Stimulated activated naive CD4-positive, alpha-beta T cell (primary cell): ENCODE measurements at places on chromosomes 3 and 15.

DNA sequence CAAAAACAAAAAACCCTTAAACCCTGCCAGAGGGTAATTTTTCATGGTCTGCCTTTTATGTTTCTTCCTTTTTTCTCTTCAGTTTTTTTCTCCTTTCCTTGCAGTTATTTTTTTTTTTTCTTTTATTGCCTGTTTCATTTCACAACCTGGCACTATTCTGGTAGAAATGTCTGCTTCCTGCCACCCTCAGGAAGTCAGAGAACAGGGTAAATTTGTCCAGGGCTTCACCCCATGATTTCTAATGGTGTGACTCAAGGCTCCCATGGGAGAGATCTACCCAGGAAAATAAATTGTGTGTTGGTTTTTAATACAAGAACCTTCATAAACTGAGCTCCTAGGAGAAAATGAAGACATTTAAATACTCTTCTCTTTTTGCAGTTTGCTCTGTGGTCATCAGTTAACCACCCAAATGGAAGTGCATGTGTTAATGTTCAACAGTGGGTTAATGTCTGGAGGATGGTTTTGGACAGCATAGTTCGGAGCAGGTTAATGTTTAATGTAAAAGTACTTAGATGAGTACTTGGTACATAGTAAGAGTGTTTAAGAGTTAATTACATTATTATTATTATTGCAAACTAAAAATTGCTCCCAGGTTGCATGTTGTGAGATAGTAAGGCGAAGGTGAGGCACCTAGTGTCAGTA lies 45.9 kb downstream of the CGNL1 start:
- DNase-seq = no peak

DNA sequence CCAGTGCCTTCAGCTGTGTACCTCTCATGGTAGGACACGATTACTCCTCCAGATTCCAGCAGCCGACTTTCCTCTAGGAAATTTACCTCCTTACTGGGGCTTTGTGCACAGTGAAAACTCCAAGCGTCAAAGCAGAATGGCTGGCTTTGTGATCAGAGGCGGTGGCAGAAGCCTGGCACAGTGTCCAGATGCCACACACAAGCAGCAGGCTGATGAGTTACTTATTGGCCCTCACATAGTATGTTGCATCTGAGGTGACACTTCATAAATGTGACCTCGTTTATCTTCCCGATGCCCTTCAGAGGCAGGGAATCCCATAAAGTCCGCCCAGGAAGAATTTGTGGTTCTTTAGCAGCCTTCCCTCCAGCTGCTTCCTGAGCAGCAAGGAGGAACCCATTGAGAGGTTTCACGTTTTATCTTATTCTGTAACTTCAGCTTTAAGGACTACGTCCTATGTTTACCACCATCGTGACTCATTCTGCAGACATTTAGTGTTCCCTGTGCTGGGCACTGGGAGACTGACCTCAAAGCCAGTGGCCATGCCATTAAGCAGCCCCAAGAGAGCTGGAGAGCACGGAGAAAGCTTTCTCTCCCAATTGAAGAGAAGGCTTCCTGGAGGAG lies 107.1 kb upstream of the C15orf61 start:
- no peak for DNase-seq

DNA sequence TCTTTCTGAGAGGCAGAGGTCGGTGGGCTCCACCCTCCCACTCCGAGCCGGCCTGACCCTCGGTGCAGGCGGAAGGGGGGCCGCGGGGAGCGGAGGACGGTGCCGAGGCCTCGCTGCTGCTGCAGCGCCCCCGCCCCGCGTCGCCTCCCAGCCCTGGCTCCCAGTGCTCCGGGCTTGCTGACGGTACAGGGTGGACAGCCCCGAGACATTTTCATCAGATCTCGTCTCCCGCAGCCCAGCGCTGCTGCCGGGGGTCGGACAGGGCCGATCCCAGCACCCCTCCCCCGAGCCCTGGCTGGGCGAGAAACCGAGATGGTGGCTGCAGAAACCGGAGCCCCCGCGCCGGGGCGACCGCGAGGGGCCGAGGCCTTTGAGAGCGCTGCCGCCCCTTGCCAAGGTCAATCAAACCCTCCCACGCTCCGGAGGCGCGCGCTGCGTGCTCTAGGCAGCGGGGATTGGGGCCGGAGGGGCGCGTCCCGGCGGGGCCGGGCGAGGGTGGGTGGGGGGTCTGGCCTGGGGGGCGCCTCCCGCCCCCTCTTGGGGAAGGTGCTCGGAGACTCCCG lies 42.5 kb downstream of the EPHB3 start:
- no peak for DNase-seq

DNA sequence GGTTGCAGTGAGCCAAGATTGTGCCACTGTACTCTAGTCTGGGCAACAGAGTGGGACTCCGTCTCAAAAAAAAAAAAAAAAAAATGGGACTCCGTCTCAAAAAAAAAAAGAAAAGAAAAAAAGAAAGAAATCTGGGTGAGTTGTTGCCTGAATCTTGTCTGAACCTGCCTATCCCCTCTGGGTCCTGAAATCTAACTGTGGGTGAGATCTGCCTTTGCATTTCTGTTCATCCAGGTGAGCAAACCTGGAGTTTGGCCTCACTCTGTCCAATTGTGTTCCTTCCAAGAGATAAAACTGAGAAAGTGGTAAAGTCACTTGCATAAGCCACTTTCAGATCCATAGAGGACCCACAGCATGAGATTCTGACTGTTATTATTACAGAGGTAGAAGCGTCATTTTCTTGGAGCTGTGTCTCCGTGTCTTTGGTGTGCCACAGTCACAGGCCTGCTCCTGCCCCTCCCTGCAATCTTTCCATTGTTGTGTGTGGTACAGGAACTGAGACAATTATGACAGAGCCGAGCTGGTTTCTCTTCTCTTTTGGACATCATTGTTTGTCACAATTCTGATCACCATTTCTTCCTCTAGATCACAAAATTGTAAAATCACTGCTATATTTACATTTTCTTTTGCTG lies 235.9 kb downstream of the LPP start:
- DNase-seq = no peak

DNA sequence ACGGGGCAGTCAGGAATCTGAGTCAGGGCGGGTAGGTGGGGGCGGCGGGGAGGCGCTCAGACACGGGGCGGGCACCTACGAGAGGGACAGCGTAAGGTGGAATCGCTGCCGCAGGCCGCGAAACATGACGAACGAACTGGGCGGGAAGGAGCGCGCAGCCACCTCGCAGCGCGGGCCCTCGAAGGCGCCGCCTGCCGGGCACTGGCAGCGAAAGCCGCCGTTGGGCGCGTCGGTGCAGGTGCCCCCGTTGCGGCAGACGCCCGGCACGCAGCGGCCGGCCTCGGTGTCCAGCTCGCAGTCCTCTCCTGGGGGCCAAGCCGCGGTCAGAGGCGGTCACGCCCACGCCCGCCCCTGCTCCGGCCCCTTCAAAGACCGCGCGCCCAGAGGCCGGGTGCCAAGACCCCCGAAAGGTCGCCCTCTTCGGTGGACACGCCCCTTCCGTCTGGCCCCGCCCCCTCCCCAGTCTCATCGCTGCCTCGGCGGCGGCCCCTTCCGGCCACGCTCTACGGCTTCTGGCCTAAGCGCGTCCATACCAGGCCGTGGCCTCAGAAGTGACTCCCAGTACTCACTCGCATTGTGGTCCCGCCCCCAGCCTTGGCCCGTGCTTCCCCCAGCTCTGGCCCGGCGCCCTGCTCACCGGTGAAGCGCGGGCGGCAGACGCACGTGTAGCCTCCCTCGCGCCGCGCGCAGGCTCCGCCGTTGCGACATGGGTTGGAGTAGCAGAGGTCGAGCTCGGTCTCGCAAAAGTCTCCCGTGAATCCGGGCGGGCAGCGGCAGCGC lies 6.4 kb downstream of the CELSR3 start:
- DNase-seq = peak; percentile 75

GRCh38 chr3:152259468-152259867 lies 9.3 kb upstream of the MBNL1 start:
- no peak for DNase-seq

- no peak for DNase-seq
Measured at GRCh38 chr3:5560199-5560598, 372.7 kb downstream of the EDEM1 start.

- peak; percentile 37 for DNase-seq
Measured at GRCh38 chr3:37956723-37957538, 33.7 kb upstream of the VILL start.

- no peak for DNase-seq
Measured at GRCh38 chr15:92161039-92161670, 232.5 kb upstream of the ST8SIA2 start.

DNA sequence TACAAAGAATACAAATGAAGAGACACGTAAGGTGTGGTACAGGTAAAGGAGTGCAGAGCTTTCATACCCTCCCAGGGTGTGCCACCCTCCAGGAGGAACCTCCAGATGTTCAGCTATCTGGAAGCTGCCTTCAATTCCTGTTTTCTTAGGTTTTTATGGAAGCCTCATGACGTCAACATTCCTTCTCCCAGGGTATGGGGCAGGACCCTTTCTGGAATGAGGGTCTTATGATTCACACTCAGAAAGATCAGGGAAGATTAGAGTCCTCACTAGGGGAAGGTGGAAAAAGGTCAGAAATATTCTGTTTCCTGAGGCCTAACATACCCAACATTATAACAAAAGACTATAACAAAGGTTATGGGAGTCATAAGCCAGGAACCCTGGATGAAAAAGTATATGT lies 99.8 kb upstream of the PLCL2 start:
- no peak for DNase-seq

DNA sequence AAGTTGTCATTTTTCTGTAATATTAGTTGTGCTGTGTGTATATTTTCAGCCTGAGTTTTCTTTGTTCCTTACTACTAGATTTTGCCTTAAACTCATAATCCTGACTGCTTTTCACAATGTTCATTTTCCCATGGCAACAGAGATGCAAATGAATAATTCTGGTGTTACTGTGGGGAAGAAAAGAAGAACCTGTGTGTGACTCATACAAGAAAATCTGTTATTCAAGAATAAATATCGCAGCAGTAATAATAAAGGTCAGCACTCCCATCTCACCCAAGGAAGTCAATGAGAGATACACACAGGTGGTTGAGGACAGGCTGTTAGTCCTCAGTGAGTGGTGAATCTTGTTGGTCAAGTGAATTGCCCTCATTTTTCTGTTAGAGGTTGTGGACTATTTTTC lies 656.6 kb upstream of the NAALADL2 start:
- no peak for DNase-seq

GRCh38 chr15:78264304-78265136 lies at the start of gene DNAJA4:
TSS of gene DNAJA4 (plus strand) at chr15:78264562. CDS start at chr15:78264764, 202 bp downstream.
- DNase-seq = peak; percentile 57

- DNase-seq = no peak
Measured at GRCh38 chr3:61765157-61765876, 203.9 kb downstream of the PTPRG start.

GRCh38 chr3:144687862-144688261 lies 716.2 kb downstream of the DIPK2A start:
- DNase-seq = no peak

GRCh38 chr3:123130079-123130750 lies 63.4 kb downstream of the PDIA5 start:
- no peak for DNase-seq

DNA sequence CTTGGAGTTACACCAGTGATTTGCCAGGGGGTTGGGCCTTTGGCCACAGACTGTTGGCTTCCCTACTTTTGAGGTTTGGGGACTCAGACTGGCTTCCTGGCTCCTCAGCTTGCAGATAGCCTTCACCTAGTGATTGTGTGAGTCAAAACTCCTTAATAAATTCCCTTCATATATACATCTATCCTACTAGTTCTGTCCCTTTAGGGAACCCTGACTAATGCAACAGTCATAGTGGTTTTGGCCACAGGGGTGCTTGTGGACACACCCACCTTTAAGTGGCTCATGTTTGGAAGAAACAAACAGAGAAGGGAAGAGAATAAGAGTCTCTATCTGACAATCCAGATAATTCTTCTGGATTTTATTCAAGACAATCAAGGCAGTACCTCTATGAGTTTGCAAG lies 457.7 kb downstream of the EPHA3 start:
- no peak for DNase-seq

DNA sequence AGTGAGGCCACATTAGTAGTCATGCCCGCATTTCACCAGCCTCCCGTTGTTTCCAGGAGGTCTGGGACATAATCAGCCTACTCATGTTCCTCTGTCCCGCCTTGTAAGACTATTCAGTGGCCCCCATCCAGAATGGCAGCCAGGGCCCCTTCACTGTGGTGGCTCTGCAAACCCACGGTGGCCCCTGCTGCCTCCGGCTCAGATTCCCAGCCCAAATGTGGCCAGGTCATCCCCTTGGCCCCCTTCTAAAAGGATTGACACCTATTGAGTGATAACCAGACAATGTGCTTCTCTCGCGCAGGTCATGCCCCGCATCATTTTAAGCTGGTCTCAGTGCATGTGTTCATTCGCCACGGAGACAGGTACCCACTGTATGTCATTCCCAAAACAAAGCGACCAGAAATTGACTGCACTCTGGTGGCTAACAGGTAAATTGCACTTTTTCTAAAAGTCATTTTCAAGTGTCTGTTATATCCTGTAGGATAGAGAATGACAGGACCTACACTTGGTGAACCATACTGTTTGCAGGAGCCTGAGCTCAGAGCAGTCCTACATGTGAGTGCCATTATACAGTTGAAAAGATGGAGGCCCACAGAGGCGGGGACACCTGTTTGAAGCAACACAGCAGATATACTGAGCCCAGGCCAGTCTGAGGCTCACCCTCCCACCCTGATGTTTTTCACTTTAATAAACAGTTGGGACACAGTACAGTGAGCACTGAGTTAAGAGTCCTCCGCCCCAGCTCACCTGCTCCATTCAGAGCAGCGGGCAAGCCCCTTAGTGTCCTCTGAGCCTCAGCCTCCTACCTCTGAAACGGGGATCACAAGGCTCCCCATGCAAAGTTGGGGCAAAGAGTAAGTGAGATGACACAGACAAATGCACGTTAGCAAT lies 47.7 kb downstream of the PXYLP1 start:
- DNase-seq = no peak

GRCh38 chr15:71231758-71232157 lies 116.5 kb downstream of the THSD4 start:
- no peak for DNase-seq

DNA sequence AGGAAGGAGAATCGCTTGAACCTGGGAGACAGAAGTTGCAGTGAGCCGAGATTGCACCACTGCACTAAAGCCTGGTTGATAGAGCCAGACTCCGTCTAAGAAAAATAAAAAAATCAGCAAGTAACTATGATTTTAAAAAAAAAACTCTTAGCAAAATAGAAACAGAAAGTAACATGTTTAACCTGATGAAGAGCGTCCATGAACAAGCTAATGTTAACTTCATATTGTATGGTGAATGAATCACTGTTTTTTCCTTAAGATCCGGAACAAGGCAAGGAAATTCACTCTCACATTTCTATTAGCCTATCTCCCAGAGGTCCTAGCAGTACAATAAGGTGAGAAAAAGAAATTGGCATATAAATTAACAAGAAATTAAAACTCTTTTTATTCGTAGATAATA lies 69.0 kb downstream of the RFX7 start:
- no peak for DNase-seq

DNA sequence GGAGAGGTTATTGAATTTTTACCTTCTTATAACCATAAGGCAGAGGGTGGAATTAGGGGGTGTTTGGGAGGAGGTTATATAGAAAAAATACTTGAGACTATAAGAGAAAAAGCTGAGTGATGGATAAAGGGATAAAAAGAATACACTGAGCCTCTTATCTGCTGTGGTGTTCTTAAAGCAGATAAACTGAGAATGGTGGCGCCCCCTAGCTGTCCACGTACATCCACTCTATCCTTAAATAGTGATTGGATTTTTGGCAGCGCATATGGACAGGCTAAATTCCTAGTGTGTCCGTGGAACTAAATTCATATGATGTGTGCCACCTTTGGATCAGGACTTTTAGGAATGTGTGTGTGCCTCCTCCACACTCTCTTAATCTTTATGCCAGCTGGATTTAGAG lies 121.1 kb downstream of the OXSM start:
- peak; percentile 9 for DNase-seq

- DNase-seq = peak; percentile 89
Measured at GRCh38 chr3:187027531-187028278, 97.4 kb downstream of the ST6GAL1 start.

GRCh38 chr3:54889731-54890130 lies 38.1 kb downstream of the LRTM1 start:
- no peak for DNase-seq
